ENCODE measurements at places on chromosomes 5 and 9.

DNA sequence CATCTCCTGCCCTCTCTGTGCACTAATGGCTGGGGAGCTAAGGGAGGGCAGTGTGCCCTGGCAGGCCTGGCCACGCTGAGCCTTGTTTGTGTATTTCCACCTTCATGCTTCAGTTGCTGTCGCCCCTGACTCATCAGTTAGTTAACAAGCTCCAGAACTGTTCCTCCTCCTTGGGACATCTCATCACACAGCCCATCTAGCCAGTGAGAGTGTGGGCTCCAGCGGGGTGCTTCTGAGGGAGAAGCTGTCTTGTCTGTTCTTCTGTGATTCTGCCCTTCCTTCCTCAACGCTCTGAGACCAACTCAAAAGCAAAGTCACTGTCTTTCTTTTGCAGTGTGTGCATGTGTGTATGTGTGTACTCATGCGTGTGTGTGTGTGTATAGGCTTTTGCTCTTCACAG is 58.3 kb upstream of the CPEB4 start:
- no peak for DNase-seq

DNA sequence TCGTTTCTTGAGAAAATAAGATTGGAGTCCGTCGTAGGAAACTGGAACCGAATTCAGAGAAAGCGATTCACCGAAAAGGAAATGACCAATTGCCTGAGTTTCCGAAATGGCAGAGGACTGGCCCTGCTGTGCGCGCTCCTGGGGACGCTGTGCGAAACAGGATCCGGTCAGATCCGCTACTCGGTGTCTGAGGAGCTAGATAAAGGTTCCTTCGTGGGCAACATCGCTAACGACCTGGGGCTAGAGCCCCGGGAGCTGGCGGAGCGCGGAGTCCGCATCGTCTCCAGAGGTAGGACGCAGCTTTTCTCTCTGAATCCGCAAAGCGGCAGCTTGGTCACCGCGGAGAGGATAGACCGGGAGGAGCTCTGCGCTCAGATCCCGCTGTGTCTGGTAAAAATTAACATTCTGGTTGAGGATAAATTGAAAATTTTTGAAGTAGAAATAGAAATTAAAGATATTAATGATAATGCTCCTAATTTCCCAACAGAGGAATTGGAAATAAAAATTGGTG is 379 bp downstream of the PCDHGA3 start:
- no peak for DNase-seq

DNA sequence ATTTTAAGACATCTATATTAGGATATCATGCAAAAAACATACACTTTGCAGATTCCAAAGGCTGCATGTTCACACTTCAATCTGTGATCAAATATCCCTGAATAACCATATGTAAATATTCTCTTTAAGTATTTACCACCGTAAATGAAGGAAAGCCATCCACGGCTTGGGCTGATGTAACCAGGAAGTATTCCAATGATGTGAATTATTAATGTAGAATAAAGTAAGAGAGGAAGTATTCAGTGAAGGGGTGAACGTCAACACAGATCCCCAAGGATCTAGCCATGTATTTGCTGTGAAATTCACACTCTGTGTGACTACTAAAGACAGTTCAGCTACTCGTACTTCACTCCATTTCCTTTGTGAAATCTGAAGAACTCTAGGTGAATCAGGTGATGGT is 75.2 kb downstream of the CDH6 start:
- DNase-seq: no peak

DNA sequence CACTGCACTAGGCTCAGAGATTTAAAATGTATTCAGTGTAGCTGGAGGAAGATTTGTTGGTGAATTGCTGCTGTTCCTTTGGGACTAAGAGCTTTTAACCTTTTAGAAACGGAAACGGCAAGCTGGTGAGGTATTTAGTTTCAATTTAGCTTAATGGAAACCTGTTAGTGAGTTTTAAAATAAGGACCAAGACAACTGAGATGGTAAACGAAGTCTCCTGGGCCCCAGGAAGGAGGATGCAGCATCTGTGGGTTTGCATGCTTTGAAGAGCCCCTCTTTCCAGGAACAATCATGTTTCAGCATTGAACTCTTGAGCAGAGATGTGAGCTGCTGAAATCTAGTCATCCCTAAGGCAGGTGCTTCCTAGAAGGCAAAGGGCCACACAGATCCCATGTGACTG is 16.5 kb downstream of the DNAI1 start:
- DNase-seq: no peak

- no peak for DNase-seq
Measured at GRCh38 chr5:455806-456205, 12.8 kb downstream of the EXOC3 start.

DNA sequence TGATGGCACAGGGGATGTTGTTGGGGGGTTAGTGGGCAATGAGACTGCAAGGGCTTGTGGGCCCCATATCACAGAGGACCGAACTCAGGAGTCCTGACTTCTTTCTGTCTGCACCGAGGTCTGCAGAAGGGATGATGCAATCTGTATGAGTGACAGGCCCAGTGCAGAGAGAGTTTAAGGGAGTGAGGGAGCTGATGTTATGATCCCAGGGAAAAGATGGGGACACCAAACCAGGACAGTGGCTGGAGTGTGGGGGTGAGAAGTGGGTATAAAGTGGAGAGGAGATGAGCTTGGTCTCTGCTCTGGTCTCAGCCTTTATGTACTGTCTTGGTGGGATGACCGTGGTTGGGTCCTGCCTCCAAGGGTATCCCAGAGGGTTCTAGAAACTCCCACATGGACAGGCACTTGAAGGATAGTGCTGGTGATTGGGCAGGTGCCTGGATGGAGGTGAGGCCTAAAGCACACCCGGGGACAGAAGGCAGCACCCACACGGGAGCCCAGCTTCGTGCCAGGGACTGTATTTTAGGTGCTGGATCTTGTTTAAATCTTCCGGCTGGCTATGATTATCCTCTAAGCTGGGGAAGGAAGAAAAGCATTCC is 21.9 kb downstream of the GSN start:
- no peak for DNase-seq

DNA sequence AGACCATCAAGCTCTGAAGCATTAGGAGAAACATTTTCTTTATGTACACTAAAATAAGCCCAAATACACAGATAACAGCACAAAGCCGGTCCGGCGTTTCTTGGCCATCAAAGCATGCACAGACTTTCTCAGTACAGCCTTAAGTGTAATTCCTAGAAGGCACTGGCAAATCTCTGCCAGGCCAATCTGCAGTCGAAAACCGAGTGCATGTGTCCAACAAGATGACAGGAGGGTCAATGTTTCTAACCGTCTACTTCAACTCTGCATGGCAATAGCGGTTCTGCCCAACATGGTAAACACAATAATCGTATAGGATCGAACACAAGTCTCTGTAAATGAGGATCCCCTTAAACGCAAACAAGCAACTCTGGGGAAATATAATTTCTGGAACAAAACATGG is 1.1 kb downstream of the ARL15 start:
- DNase-seq: no peak

DNA sequence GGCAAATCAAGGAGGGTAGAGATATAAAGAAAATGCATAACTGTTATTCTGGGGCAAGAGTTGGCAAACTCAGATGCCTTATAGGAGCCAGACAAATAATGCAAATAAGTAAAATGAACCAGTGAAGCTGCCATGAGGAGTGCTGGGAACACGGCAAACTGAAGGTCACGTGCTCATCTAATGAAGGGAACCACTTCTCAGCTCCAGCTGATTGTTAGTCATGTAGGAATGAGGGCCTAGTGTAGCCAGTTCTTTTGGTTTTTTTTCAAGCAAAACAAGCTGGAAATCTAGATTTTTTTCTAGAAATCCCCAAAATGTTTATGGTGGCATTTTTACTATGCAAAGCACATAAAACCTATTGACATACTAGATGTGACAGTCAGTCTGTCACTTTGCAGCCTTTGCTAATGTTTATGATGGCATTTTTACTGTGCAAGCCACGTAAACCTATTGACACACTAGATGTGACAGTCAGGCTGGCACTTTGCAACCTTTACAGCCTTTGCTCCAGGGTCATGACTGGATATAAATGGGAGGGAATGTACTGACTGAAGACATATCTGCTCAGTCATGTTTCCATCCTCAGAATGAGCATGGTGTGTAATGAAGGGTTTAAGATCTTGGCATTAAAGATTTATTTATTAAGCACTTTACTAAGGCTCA is 39.4 kb downstream of the RUSC2 start:
- no peak for DNase-seq

DNA sequence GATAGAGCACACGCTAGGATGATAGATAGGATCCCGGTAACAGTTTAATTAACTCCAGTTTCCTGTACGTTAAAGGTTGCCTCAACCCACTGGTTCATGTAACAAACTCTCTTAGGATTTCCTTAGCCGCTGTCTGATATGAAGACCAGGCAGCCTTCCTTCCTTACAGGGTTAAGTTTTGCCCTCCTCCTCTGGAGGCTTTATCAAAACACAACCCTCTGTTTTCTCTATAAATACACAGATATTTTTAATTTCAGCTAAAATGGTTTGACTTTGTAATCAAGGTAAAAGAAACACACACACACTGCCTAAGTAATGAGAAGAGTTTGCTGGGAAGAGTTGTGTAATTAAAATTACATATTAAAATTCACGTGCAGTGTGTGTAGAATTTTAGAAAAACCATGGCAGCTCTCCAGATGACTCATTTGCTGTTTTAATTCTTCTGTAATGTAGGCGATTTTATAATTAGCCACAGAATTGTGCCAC is 369.8 kb downstream of the CSNK1G3 start:
- DNase-seq: no peak

- no peak for DNase-seq
Measured at GRCh38 chr9:77582961-77583576, 65.1 kb downstream of the GNA14 start.

DNA sequence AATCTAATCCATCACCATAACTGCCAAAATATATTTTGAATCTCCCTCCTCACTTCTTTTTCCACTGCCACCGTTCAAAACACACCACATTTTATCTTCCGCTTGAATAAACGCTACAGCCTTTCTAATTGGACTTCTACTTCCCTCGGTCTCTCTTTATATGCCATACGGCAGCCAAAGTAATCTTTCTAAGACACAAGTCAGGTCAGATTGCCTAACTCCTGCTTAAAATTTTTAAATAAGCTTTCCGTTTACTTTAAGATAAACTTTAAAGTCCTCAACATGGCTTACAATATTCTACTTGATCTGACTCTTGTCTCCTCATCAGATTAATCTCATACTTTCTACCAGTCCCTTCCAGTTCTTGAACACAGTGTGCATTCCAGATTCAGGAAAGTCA is 9.7 kb downstream of the AFF4 start:
- no peak for DNase-seq

DNA sequence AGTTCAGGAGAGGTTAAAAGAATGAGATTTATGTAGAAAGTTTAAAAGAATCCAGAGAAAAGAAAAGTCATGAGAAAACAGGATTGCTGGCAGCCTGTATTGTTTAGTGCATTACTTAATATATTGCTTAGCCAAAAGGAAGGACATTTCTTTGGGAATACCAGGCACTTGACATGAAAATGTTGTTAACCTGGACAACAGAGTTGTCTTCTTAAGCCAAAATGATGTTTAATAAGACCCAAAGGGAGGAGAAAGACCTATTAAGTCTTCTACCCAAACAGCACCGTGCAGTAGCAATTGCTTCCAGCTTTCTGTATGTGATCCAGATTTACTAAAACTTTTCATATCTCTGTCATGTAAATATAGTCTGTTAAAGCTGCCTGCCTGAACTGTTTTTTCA is 74.0 kb upstream of the PRLR start:
- DNase-seq: no peak

GRCh38 chr5:71786337-71787055 is 67.4 kb downstream of the CARTPT start:
- DNase-seq: no peak

DNA sequence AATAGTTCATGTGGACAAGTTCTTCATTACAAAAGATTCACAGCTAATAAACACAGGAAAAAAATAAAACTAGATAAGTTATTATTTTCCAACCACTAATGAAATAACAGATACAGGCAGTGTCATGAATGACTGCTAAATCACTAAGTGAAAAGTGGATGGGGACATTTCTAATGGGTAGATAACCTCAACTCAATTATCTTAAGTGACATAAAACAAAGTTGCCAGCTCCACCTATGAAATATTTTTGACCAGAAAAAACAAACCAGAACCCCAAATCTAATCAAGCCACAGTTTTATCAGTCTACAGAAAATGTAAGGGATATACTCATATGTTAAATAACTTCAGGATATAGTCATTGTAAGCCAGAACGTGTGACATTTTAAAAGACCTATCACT is 74.4 kb downstream of the AGTPBP1 start:
- DNase-seq: no peak

DNA sequence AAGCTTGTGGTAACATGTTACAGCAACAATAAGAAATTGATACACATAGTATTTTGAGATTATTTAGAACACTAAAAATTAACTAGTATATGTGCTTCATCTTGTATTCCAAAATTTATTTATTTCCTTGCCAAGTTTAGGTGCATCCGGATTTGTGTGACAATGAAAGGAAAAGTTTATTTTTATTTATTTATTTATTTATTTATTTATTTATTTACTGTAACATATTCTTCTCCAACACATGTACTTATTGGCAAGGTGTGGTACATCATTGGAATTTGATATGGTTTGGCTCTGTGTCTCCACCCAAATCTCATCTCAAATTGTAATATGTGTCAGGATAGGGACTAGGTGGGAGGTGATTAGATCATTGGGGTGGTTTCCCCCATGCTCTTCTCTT is 373.3 kb upstream of the EDIL3 start:
- no peak for DNase-seq

- no peak for DNase-seq
Measured at GRCh38 chr5:112762113-112762810, 24.6 kb downstream of the APC start.

DNA sequence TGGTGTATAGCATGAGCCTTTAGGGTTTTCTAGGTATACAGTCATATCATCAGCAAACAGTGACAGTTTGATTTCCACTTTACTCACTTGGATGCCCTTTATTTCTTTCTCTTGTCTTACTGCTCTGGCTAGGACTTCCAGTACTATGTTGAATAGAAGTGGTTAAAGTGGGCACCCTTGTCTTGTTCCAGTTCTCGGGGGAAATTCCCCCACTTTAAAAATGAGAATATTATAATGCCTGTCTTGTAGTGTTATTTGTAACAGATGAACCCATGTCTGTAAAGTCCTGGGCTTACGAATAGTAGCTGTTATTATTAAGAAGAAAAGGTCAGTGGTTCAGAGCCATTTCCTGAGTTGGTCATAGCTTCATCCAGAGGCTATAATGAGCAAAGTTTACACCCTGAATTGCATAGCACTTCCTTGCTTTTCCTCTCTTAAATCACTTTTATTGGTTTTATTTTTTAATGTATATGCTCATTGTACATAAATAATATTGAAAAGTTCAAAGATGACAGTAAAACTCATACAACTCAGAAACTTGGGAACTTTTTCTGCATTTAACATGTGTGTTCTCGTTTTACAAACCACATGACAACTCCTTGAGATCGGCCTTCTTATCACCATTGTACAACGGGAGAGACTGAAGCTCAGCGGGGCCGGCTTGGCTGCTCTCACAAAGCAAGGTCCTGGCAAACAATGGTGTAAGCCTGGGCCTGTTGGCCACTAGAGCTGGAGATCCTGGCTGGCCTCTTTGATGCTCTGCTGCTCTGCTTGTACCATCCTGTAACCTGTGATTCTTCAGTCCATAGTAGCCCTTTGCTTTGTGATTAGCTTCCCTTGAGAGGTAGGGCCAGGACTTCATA is 85.2 kb downstream of the CYFIP2 start:
- DNase-seq: no peak

All from GM12892 (cell line).